ENCODE measurements at places on chromosomes 2 and 18.

- no peak for DNase-seq
Observed at GRCh38 chr2:205836477-205837221, 154.3 kb downstream of the NRP2 start.

- no peak for DNase-seq
Observed at GRCh38 chr2:3472966-3473365, 46.4 kb downstream of the ADI1 start.

- DNase-seq, result no peak
Observed at GRCh38 chr2:32750880-32751279, 123.0 kb downstream of the TTC27 start.

DNA sequence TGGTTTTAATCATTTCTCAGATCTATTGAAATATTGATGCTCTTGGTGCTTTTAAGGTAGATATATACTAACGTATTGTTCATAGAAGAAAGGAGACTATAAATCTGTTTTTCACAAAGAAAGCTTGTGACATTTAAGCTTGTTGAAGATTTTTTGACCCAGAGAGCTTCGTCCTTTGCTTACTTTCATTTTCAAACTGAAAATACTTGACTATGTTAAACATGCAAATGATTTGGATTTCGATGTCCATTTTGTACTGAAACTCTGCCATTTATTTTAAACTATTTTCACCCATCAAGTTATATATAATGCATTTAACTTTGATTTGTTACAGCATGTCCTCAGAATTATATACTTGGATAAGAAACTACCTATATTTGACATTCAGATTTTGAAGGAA lies 85.2 kb downstream of the SLC4A10 start:
- DNase-seq, result no peak

GRCh38 chr2:134636714-134637113 lies 82.1 kb downstream of the TMEM163 start:
- no peak for DNase-seq

DNA sequence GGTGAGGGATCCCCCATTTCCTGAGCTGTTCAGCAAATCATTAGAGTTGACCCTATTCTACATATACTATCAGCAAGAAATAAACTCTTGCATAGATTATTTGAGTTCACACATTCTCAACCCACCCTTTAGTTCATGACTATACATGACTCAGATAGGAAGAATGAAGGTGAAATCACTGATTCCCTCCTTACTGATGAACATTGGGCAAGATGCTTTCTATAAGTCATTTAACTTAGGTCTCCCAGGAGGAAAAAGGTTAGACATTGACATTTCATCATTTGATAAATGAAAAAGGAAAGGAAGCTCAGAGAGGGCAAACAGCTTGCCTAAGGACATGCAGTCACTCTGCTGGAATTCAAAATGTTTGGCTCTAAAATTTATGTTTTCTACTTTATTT lies 408.0 kb downstream of the TMEM182 start:
- DNase-seq, result no peak

GRCh38 chr2:62406573-62407043 lies 99.4 kb downstream of the TMEM17 start:
- no peak for DNase-seq

- DNase-seq, result no peak
Observed at GRCh38 chr2:108553209-108553919, 19.1 kb downstream of the LIMS1 start.

DNA sequence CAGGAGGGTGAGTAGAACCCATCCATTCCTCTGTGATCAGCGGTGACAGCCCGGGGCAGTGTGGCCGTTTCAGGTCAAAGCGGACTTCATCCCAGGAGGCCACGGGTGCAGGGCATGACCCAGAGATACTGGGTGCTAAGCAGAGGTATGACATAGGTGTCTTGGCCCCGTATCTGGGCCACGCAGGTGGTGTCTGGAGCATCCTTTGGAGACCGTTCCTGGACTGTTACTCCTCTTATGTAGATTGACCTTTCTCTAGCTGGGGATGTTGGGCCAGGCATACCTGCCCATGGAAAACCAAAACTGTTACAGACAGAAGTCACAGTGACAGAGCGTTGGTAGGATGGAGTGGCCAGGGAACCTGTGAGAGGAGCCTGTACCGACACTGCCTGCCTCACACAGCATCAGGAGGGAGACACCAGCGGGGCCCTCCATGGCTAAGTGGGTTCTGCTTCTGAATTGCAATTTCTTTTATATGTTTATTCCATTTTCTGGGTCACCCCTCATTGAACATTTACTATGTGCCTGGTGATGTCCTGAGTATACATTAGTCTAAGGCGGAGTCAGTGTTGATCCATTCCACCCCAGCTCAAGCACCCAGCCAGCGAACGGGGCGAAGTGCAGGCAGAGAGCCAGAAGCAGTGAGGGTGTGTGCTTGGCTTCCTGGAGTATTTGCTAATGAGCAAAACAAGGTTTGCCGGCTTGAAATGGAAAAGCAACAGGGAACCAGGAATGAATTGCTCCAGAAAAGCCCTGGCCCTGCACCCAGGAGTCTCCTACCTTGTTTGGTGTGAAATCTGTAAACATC lies 141.7 kb downstream of the SH3RF3 start:
- peak; percentile 43 for DNase-seq

DNA sequence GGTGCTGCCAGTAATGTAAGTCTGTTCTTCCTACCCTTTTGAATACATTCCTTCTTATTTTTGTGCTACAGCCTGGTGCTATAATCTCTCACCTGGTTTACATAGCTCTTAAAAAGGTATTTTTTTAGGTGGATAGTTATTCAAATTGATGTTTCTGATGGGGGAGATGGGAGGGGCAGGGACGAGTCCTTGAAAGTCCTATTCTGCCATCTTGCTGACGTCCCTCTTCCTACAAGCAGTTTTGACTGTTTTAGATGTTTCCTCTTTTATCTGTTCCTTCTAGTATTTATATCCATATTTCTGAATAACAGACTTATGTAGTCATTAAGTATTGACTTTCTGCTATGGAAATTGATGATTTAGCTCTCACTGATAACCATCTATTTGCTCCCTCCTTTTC lies 256.4 kb downstream of the KIAA1328 start:
- DNase-seq, result no peak

DNA sequence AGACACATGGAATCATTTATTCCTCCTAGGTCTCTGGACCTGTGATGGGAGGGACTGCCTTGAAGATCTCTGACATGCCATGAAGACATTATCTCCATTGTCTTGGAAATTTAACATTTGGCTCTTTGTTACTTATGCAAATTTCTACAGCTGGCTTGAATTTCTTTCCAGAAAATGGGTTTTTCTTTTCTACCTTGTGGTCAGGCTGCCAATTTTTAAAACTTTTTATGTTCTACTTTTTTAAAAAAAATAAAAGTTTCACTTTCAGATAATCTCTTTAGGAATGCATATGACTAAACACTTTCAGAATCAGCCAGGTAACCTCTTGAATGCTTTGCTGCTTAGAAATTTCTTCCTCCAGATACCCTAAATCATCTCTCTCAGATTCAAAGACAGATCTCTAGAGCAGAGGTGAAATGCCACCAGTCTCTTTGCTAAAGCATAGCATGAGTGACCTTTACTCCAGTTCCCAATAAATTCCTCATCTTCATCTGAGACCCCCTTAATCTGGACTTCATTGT lies 209.6 kb downstream of the RPRM start:
- DNase-seq, result no peak

GRCh38 chr2:130972410-130972809 lies 120.8 kb downstream of the FAM168B start:
- no peak for DNase-seq

GRCh38 chr2:181066333-181066732 lies 85.9 kb downstream of the UBE2E3 start:
- no peak for DNase-seq

DNA sequence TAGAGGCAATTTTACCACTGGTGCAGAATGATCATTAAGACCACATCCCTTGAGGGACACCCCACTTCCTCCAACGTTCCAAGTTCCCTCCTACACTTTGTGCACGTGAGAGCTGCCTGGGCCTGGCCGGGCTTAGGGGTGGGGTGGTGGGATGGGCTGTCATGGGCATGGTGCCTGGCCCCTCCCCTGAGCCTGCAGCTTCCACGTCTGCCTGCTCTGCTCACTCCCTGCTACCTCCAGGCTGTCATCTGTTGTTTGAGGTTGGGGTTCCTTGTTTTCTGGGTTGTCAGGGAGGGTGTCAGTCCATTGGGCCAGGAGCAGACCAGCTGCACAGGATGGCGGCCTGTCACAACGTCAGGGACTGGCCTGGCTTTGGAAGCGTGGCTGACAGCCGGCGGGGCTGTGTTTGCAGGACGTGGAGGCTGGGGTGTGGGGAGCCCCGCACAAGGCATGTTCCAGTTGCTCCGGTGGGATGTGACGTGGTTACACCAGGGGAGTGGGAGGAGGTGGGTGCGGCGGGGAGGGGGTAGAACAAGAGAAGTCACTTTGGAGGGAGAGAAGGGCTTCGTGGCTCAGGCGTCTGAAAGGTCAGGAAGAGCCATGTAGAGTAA lies 72.3 kb downstream of the RTP5 start:
- DNase-seq, result no peak

DNA sequence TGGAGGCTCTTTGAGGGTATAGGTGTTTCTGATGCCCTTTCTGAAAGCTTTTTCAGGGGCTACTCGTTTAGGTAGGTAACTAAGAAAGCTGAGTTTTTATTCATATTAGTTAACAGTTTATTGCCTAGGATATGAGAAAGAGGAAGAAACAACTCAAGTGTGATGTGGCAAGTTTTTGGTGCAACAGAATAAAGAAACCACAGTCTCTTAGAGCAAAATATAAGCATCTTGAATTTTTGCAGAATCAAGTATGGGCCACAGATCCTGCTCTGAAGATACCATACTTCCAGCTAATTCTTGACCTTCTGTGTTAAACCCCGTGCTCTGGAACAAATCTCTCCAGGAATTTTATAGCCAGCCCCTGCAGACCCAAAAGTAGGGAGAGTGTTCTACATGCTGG lies 147.7 kb upstream of the SLC1A4 start:
- no peak for DNase-seq

- DNase-seq, result no peak
Observed at GRCh38 chr18:36537289-36537688, 239.8 kb downstream of the FHOD3 start.

DNA sequence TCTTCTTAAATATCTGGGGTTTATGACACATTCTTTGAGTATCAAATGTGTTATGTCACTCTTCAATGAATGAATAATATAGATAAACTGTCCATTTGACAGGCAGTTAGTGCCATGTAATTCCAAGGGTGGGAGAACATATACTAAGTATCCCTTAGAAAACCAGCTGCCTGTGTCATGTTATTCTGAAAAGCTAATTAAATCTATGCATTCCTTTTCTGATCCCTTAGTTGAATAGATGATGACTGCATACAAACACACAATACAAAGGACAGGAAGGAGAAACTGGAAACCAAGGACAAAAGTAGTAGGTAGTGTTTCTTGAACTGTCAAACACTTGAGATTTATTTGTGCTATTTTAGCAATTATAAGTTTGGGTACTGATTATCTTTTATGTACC lies 8.3 kb downstream of the ARHGAP28 start:
- DNase-seq, result no peak

DNA sequence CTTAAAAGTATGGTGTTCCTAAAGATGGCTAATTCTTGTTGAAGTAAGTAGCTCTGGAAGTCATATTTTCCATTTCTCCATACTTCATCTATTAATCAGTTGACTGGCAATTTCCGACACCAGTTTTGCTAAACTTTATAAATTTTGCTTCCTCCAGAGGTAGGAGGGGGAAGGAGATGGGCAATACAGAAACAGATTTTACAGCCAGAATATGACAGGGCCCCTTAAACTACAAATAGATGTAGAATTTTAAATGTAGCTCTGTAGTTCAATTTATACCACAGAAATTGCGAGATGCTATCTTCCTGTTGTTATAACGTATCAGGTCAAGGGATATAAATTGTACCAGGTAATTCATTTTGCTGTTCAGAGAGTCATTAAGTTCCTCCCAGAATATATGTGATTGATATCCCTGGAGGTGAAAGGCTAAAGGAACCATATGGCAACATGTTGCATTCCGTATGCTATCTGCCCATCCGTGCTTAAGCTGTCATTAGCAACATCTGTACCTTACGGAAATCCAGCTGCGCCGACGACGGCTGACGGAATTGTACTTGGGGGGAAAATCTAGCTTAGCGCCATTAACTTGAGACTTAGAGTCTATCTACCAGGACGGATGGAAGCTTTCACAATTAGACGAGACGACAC lies 8.4 kb upstream of the NR4A2 start:
- DNase-seq, result no peak

- no peak for DNase-seq
Observed at GRCh38 chr2:31430439-31431165, 16.1 kb upstream of the XDH start.

DNA sequence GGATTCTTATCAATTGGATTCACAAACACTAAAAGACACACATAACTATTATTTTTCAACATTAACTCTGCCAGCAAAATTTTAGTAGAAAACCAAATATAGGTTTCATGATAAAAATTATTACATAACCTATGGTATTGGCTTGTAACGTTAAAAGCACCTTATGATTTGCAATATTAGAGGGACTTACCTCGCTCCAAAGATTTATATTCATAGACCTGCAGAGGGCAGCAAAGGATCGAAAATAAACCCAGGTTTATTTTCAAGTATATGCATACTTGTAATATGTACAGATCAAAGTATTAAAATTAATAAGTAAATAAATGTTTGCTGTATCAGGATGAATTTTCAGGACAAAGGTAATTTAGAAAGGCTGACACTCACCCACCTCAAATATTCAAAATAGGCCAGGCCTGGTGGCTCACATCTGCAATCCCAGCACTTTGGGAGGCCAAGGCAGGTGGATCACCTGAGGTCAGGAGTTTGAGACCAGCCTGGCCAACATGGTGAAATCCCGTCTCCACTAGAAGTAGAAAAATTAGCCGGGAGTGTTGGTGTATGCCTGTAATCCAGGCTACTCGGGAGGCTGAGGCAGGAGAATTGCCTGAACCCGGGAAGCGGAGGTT lies 45.3 kb downstream of the LRPPRC start:
- no peak for DNase-seq

DNA sequence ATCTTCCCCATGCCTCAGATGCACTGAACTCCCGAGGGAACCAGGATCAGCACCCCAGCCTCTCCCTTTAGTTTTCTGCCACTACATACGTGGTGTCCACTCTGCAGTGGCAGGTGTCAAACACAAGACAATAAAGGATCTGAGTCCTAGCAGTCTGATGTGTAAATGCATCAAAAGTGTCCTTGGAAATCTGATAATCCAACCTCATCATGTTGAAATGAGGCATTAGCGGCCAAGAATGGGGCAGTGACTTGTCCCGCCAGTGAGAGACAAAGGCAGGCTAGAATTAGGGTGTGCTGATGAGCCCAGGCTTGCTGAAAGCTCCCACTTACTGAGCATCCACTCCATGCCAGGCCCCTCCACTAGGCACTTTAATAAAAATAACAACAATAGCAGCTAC lies 52.9 kb downstream of the EN1 start:
- DNase-seq, result no peak

- DNase-seq, result no peak
Observed at GRCh38 chr2:6639929-6640620, 225.6 kb downstream of the CMPK2 start.

- no peak for DNase-seq
Observed at GRCh38 chr2:237201461-237202287, 116.0 kb downstream of the COPS8 start.

- no peak for DNase-seq
Observed at GRCh38 chr2:84899304-84900204, 5.9 kb upstream of the TMSB10 start.

Measured in NCI-H2107 (cell line).